ENCODE measurements at places on chromosomes 12 and 14. TPM values are rescaled to one million over a fixed set of nuclear protein-coding genes. Genes with fewer than 3 reads are reported as not detected.

MYO1A gene
- under 0.01 TPM for total RNA-seq

GLIPR1L1 gene
- total RNA-seq: not detected

DNA sequence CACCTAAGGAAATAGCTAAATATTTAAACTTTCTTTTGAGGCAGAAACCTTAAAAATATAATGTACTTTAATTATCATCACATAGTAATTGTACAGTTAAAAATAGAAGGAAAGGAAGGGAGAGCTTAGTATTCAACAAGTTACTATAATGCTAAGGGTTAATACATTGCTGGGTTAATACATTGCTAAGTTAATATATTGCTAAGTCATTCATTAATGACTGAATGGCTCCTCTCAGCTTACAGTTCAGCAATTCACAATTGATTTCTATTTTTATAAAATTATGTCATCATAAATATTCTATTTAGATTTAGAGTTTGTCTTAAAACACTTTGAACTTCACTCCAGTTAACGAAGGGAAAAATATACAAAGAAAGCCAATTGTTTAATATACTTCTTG is 207.9 kb downstream of the BMP4 start:
- DNase-seq: no peak

E2F7 gene
- 10.2 TPM for total RNA-seq

DNA sequence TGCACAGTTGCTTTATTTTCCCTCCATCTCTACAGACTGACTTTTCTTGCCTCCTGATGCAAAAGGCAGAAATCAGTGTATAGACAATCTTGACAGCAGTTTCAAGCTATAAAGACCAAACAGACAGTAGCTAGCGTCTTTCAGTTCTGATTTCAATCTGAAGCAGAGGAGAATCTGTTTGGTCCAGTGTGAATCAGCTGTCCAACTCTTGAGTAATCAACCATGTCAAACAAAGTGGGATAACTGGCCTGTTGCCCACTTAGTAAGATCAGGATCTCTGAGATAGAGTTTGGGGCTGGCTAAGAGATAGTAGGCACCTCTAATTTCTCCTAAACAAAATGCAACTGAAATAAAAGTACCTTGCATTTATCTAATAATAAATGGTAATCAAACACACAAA is 797.4 kb upstream of the FBXO33 start:
- no peak for DNase-seq

DNA sequence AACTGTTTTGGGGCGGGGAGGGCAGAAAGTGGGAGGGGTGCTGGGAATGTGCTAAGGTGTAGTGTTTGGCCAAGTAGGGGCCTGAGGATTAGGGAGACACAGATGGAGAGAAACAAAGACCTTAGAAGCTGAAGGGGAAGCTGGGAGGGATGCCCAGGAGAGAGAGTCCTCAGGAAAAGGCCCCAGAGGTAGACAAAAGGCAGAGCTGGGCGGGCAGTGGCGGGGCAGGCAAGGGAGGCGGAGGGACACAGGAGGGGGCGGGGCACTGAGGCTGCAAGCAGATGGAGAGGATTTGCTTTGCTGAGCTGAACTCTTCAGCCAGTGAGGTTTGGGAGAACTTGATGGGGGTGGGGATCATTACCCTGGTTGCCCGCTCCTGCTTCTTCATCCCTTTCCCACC is 2.8 kb downstream of the PTMS start:
- DNase-seq: no peak

- DNase-seq: no peak
Observed at GRCh38 chr12:9615420-9616136, 7.9 kb upstream of the KLRB1 start.

DNA sequence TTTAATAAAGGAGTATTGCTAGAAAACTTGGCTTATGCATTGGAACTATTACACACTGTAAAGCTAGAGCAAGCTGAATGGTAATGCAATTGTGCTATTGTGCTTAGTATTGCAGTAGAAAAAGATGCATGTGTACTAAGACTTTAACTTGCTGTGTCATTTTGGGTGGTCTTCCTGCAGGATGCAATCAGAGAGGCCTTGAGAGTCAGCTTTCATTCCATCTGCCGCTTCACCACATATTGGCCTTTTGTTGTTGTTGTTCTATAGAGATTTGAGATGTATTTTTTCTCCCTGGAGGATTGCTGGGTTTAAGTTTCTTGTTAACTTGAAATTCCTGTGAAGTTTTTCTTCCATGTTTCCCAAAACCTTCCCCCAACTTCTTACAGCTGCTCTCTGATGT is 449.7 kb downstream of the TMTC2 start:
- DNase-seq: no peak

- no peak for DNase-seq
Observed at GRCh38 chr12:24231298-24231697, 281.8 kb upstream of the SOX5 start.

LIN7A gene
- total RNA-seq: 0.07 TPM

DNA sequence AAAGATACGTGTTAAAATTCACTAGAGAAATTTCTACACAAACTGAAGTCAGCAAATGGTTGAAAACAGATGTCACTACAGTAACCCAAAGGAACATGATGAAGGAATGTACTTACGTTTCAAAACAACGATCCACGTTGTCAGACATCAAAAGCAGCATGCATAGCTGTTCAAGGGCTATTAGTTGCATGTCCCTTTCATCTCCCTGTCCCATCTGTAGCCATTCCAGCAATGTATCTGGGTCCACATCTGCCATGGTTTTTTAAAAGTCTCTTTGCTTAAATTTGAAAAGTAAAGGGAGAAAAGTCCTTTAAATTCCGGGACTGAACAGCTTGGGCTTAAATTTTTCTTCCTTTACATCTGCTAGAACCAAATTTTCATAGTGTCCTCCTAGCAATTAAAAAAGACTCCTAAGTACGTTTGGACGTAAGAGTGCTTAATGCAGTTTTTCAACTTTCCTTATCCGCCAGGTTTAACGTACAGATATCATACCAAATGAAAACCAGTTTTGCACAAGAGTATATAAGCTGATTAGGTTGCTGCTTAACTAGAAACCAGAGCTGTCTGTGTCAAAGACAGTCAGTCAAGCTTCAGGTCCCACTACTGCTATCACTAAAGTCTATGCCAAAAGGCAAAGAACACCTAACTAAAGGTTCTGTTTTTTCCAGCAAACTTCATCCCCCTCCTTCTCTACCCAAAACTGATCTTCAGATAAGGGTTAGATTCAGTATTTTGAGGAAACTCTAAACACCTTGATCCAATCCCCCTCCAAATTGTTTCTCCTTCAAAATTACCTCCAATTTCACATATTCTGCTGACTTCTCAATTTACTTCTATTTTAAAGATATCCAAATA is 1.7 kb downstream of the HECTD1 start:
- DNase-seq: no peak

- DNase-seq: no peak
Observed at GRCh38 chr14:104036212-104036611, 49.3 kb upstream of the ASPG start.

All from pulmonary artery endothelial cell (primary cell).